T-helper 2 cell (primary cell): ENCODE measurements at places on chromosomes 2 and 18.
A peak's percentile ranks its signal among the peaks of the same experiment; 100 is the strongest.

- DNase-seq, result no peak
Observed at GRCh38 chr2:163730556-163730955, 5.3 kb downstream of the FIGN start.

GRCh38 chr2:135709992-135710391 lies 31.7 kb upstream of the UBXN4 start:
- peak; percentile 58 for DNase-seq

GRCh38 chr18:59744271-59744721 lies 47.1 kb upstream of the CCBE1 start:
- no peak for DNase-seq

GRCh38 chr2:86661333-86661732 lies 37.7 kb upstream of the RNF103 start:
- no peak for DNase-seq

DNA sequence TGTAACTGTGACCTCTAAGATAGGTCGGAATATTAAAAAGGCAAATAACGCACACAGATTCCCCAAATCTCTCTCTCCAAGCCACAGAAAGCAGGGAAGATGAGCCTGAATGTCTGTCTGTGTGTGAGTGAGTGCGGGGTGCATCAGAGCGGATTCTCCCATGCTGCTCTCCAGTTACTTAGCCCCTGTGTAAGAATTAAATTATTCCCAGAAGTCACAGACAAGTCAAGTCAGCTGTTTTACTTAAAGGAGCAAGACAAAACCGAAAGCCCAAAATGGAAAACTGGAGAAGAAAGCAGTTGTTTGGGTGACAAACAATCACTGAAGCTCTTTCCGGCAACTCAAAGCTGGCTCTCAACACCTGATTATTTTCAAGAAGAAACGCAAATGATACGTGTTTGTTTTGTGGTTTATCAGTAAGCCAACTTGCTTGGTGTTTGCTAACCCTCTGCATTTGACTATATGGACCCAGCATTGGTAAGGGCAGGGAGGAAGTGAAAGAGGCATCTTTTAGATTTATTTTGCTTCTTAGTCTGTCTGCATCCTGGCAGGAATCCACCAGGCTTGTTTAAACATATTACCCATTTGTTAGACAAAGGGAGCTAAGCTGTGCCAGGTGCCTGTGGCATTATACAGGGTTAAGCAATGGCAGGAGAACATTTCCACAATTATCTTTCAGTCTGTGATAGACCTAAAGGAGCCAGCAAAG lies 121.5 kb upstream of the CREB1 start:
- DNase-seq, result no peak

GRCh38 chr18:57029761-57030160 lies 117.1 kb upstream of the BOD1L2 start:
- DNase-seq, result no peak

- no peak for DNase-seq
Observed at GRCh38 chr2:52880872-52881271, 886.7 kb upstream of the CHAC2 start.

- DNase-seq, result no peak
Observed at GRCh38 chr18:56721491-56721890, 70.3 kb downstream of the WDR7 start.

- no peak for DNase-seq
Observed at GRCh38 chr2:207332480-207333212, 166.9 kb upstream of the KLF7 start.

DNA sequence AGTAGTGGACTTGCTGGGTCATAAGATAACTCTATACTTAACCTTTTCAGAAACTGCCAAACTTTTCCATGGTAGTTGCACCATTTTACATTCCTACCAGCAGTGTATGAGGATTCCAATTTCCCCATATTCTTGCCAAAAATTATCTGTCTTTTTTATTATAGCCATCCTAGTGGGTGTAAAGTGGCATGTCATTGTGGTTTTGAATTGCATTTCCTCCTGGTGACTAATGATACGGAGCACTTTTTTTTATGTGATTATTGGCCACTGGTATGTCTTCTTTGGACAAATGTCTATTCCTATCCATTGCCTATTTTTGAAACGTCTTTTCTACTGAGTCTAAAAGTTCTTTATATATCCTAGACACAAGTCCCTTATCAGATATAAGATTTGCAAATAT lies 44.3 kb downstream of the CACNB4 start:
- DNase-seq, result no peak

DNA sequence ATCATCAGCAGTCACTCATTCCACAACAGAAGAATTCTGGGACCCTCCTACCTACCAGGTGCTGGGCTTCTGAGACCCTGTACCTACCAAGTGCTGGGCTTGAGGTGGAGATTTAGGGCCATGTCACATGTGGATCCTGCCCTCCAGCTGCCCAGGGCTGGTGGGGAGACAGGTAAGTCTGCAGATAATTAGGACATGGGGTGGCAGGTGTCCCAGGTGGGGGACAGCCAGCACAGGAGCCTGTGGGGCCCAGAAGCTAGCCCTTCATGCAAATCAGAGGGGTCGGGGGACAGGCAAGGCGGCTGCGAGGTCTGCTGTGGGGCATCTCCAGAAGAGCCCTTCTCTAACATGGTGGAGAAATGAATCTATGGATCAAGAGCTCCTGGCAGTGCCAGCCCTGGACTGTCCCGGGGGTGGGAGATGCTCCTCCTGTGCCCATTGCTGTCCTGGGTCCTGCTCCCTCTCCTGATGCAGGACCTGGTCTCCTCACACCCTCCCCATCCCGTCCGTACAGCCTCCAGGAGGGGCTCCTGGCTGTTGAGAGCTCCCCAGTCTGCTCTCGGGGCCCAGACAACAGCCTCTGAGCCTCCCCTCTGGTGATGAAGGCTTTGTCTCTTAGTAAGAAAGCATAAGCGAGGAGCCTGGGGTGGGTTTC lies 106.3 kb upstream of the GLI2 start:
- no peak for DNase-seq

GRCh38 chr2:140247451-140248195 lies 1467.4 kb upstream of the NXPH2 start:
- no peak for DNase-seq

DNA sequence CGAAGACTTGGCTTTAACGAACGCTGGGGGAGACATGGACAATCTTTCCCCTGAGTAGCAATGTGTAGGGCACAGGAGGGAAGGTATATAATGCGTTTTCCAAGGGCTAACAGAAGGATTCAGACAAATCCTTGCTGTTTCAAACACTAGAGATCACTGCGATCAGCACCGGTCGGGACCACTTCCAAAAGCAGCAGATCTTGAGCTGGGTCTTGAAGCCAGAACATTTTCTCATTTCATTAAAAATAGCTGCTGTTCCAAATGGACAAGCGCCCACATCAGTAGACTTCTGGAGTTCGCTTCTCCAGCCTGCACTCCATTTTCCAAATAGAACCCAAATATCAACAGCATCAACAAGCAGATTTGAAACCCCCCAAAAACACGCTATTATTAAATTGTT lies 65.1 kb upstream of the MAPRE2 start:
- DNase-seq, result no peak

GRCh38 chr2:6922201-6922656 lies 5.0 kb downstream of the RNF144A start:
- no peak for DNase-seq

DNA sequence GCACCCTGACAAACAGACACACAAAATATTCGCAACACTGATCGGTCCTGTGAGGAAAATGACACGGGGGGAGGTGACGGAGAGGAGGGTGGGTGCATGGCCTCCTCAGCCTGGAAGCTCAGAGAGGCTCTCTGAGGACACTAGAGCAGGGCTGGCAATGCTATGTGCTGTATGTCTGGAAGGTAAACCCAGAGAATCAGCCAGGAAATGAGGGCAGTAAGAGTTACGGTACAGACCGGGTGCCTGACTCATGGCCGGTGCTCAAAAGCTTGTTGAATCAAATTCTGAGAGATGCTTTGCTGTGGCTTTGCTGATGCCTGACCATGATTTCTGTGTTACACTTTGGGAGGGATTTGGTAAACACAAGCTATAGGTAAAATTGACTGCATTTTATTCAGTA lies 81.9 kb downstream of the CCDC93 start:
- DNase-seq, result no peak

DNA sequence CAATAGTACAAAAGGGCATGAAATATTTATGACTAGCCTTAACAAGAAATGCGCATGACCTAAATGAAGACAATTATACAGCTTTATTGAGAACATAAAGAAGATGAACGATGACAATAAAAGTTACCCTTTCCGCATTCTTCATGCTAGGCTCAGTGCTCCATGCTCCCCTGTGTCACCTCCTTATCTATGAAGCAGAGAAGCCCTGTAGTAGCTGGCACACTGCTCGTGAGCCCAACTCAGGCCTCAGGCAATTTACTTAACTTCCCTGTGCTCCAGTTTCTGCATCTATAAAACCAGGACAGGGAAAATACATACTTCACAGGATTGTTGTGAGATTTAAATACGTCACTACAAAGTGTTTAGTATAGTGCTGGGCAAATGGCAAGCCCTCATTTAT lies 34.5 kb upstream of the NABP1 start:
- no peak for DNase-seq

GRCh38 chr2:159034713-159035112 lies 66.3 kb downstream of the TANC1 start:
- DNase-seq, result no peak

GRCh38 chr18:32174719-32175118 lies 15.1 kb upstream of the MEP1B start:
- no peak for DNase-seq

DNA sequence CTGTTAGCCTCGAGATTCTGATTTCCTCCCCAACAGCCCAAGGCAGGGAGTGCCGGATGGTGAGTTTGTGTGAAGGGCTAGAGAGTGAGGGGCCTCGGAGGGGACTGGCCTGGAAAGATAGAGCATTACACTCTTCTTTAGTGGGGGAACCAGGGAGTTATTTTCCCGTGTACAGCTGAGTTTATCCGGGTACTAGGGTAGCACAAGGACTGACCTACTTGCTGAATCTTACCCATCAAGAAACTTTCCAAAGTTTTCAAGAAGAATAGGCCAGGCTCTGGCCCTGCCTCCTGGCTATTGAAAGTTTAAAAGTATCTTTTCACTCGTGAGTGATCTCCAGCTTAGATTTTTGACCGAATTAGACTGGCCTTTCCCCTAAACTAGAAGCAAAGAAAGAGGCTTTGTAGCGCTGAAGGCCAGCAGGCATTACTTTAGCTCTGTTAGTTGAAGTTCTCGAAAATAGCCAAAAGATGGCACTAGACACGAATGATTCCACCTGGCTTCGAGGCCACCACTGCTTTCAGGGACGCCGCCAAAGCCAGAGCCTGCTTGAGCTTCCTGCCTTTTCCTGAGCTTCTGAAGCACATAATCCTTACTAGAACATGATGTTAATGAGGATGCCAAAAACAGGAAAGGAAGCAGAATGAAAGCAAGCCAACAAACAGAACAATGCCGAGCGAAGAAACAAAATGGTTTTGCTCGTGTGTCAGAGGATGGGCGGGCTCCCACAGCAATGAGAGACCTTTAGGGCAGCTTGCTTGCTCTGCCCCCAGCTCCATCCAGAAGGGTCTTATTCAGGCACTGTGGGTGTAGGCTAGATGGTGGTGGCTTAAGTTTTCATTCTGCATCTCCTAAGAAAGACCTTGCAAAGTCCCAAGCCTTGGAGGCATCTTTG lies 55.8 kb downstream of the TSN start:
- no peak for DNase-seq

DNA sequence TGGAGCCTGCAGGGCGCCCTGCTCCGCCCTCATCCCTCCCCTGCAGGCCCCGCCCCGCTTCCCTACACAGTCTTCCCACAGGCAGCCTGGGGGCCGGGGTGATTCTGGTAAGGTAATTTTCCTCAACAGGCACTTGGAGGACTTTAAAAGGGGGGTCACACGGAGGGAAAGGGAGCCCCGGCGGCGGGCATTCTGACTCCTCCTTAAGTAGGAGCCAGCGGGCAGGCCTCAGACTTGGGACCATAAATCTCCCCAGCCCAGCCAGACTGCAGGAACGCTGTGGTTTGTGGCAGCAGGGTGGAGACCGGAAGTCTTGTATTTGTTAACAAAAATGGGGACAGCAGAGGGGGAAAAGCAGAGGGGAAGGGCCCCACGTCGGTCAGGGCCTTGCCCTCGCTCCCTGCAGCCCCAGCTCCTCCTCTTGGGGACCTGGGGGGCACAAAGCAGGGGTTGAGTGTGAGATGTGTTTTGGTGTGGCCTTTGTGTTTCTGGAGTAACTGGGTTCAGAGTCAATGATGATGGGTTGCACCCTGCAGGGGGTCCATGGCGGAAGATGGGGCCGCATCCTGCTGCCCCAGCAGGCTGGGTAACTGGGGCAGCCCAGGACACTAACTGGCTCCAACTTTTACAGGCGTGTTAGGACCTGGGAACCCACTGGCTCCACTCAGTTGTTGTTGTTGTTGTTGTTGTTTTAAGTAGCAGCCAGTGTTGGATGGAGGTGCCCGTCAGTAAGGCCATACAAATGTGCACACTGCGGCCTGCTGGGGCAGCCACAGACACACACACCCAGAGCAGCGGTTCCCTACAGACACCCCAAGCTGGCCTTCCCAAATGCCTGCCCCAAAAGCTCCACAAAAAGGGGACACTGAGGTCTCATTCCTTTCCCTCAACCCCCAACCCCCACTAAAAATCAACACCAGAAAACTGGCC lies 27.7 kb downstream of the SMAD7 start:
- DNase-seq, result peak; percentile 41

DNA sequence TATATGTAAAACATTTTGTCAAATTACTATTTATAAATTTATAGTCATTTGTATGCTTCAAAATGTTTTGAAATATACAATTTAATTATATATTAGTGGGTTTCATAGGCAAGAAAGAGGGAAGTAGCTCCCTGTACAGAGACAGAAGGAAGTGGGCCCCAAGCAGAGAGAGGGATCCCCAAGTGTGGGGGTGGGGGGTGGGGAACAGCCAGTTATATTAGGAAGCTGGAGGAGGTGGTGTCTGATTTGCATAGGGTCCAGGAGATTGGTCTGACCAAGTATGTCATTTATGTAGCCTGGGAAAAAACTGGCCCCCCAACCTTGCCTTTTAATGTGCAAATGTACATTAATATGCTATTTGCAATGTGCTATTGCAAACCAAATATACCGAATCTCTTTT lies 76.5 kb upstream of the ZSWIM2 start:
- DNase-seq, result no peak

GRCh38 chr2:227147023-227147422 lies 17.0 kb downstream of the COL4A4 start:
- DNase-seq, result no peak

GRCh38 chr18:45671321-45671720 lies 52.7 kb upstream of the SLC14A1 start:
- no peak for DNase-seq

DNA sequence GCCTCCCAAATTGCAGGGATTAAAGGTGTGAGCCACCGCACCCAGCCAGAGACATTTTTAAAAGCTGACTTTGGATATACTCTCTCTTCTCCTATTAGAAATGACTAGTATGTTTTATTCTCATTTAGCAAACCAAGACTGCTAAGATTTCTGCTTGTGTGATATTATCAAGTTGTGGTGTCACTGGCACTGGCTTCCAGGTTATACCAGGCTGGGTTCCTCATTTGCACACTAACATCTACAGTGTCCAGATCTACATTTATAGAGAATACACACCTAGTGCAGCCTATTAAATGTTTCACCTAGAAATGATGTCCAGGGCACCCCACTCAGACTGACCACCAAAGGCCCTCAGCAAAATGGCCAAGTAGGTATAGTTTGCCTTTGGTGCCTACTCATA lies 265.3 kb upstream of the STON1 start:
- DNase-seq, result no peak
